ENCODE measurements at places on chromosomes 16 and 17. TPM values are rescaled to one million over a fixed set of nuclear protein-coding genes. Genes with fewer than 3 reads are reported as not detected.

The PRSS33 gene
- total RNA-seq = not detected

The PRSS53 gene
- 2.6 TPM for total RNA-seq

The ARL5C gene
- not detected for total RNA-seq

The OTOP2 gene
- total RNA-seq = not detected

The CXCL16 gene
- 6.8 TPM for total RNA-seq

The GCGR gene
- 1.4 TPM for total RNA-seq

The CARD14 gene
- not detected for total RNA-seq

GRCh38 chr17:6546069-6546718 lies 10.2 kb downstream of the PITPNM3 start:
- DNase-seq = no peak

DNA sequence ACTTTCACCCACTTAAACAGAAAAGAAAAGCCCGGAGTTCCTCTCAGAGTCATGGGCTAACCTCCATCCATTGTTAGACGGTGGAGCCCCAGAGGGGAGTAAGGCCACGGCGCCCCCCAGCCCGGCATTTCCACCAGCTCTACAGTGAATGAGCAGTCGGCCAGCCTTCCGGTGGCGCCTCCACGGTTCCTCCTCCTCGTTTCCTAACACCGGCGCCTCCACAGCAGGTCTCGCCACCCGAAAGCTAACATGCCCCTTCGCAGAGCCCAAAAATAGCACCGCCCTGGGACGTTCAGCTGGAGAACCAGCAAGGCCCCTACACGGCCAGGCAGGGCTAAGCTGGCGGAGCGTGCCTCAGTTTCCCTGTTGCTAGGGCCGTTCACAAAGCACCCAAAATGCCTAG lies 858 bp downstream of the MMD start:
- peak; percentile 86 for DNase-seq

GRCh38 chr17:42311240-42312034 lies 23.1 kb downstream of the STAT5A start:
- DNase-seq = peak; percentile 99

DNA sequence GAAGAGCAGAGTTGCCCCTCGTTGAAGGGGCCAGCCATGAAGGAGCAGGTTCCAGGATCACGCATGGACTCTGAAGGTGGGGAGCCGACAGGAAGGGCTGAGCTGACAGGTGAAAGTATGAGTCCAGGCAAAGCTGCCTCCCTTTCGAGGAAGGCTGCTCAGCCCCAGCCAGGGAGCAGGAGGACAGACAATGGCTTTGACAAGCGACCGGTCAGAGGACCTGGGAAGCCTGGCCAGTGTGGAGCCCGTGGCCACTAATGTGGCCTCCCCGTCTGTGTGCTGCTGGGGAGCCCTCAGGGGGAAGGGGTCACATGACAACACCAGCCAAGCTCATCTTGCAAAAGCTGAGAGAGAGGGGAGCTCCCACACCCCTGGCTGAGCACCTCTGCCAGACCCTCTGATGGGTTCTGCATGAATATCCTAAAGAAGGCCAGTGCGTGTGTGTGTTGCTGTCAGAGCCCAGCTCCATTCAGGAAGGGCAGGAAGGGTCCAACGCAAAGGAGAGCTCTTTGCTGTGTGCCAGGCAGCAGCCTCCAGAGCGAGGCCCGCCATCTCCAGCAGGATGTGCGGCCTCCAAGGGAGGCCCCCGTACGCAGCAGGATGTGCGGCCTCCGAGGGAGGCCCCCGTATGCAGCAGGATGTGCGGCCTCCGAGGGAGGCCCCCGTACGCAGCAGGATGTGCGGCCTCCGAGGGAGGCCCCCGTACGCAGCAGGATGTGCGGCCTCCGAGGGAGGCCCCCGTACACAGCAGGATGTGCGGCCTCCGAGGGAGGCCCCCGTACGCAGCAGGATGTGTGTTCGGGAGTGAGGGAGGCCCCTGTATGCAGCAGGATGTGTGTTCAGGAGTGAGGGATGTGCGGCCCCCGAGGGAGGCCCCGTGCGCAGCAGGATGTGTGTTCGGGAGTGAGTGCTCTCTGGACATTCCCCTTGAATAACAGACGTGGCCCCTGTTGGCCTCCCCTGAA lies 102.1 kb upstream of the CHMP6 start:
- DNase-seq = peak; percentile 42

GRCh38 chr17:45332989-45333701 lies 16.3 kb upstream of the MAP3K14 start:
- DNase-seq = peak; percentile 41

- DNase-seq = no peak
These were observed 42.6 kb downstream of the RAB11FIP4 start for GRCh38 chr17:31433811-31434726.

DNA sequence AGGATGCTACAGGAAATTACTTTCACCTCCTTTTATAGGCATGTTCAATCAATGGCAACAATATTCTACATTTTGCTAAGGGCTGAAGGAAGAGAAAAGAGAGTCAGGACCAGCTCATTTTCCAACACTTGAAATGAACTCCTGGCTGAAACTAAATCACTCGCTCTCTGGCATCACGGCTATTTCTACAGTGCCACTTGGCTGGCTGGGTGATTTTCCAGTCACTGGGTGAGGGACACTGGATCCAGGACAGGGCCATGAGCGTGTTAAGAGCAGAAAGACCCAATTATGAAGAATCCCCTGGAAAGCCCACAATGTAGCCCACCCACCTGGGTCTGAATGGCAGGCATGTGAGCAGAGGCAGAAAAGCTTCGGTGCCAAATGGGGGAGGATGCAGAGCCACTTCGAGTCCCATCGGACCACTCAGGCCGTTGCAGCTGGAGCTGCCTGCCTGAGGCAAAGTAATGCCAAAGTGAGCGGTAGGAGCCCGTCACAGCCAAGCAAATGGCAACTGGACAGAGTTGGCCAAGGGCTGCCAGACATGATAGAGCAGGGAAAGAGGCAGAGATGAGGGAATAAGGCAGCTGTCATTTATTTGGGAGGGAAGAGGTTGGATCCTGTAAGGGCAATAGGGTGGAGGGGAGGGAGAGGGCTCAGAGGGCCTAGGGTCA lies 246.2 kb downstream of the STX8 start:
- no peak for DNase-seq

DNA sequence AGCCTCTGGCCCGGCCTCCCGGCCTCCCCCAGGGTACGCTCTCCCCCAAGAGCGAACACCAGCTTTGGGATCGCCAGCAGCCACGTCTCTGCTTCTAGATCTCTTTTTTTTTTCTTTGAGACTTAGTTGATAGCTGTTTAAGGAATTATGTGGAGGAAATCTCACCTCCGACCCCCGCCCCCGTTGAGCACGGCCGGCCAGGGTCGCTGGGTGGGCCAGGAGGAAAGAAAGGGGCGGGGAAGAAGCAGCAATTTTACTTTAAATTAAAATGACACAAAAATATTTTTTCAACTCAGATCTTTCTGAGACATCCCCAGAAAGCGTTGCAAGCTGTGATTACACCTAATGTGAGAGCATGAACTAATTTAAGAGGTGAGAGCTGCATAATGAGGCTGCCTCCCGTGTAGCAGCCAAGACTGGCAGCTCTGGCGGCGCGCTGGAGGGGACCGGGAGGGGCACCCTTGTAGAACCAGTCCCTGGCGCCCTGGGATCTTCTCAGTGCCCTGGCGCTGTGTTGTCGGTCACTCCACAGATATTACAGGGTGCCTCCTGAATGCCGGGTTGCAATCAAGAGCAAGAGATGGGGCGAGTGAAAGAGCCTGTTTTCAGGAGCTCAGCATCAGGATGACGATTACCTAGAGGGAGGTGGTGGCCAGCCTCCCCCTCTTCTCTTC lies 1.9 kb upstream of the CBLN1 start:
- no peak for DNase-seq

DNA sequence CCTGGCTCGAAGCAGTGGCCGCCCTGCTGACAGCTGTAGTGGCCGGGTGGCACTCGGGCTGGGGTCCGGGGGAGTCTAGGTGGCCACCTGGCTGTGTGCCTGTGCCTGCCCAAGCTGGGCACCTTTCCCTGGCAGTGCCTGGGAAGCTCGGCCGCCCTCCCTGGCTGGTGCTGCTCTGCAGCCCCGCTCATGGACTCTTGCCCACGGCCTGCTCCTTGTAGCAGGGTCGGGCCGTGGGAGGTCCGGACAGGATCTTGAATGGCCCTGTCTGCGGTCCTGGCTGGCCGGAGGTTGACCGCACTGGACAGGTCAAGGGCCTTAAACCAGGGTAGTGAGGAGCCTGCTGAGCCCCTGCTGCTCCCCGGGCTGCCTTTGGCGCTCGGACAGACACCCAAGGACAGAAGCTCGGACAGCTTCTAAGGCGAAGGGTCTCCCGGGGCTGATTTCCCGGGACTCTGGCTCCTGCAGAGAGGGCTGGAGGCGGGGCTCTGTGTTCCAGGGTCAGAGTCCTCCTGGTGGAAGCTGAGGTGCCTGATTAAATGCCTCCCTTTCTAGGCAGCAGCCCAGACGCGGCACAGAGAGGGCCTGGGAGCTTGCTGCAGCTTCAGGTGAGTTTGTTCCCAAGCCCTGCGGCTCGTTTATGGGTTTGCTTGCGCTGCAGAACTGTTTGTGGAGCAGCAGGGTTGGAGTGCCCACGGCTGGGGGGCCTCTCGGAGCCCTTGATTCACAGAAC lies 6.0 kb downstream of the CAPN15 start:
- no peak for DNase-seq
